ENCODE measurements at places on chromosomes 12 and 14.

- DNase-seq: no peak
Observed at GRCh38 chr14:74735125-74735524, 22.2 kb downstream of the FCF1 start.

DNA sequence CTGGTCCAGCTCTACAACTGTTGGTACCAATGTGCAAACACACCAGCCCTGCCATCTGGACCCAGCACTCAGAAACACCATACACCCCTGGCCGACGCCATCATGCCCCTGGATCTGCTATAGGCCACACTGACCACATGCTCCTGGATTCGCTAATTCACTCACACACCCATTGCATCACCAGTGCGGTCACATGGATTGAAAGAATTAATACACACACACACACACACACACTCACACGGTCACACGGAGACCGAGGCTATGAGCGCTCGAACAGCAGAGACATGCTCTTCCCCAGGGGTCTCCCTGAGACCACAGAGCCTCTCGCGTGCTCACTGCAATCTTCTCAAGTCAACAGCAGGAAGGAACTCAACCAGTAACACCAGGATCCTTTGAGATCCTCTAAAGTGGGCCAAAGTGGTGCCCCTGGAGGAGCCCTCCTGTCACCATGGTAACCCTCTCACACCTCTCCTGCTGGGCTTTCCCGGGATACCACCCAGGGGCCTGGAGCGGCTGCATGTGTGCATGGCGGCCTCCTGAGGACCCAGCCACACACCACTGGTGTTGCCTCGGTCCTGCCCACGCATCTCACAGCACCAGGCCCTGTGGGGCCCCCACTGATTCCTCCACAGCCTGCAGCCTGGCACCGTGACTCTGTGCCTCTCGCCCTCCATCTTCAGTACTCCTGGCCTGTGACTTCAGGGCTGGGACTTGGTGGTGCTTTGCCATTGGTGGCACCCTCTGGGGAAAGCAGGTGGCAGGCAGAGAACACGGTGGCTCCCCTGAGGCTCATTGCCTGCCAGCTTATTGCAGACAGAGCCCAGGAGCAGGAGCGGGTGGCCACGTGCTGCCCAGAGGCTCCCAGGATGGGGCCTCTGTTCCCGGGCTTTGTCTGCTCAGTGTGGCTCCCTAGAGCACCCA is 15.1 kb downstream of the LRTM2 start:
- DNase-seq: no peak

GRCh38 chr12:19967001-19967400 is 401.3 kb upstream of the PDE3A start:
- no peak for DNase-seq

GRCh38 chr12:48936379-48936979 is 11.2 kb upstream of the FKBP11 start:
- peak; percentile 80 for DNase-seq

DNA sequence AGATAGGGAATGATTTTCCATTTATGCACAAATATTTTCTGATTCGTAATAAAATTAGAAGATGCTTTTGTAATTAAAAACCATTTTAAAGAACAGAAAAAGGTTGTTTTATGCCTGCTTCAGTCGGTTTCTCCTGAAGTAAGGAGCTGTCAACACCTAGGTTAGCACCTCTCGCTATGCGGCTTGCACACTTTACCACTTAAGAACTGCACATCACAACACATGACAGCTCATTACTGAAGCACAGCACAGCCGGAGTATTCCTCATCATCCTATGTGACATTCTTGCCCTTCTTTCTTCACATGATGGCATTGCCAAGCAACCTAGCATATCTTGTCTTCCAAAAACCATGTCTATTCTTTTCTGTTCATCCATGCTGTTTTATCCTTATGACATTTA is 5.4 kb upstream of the WIF1 start:
- no peak for DNase-seq

DNA sequence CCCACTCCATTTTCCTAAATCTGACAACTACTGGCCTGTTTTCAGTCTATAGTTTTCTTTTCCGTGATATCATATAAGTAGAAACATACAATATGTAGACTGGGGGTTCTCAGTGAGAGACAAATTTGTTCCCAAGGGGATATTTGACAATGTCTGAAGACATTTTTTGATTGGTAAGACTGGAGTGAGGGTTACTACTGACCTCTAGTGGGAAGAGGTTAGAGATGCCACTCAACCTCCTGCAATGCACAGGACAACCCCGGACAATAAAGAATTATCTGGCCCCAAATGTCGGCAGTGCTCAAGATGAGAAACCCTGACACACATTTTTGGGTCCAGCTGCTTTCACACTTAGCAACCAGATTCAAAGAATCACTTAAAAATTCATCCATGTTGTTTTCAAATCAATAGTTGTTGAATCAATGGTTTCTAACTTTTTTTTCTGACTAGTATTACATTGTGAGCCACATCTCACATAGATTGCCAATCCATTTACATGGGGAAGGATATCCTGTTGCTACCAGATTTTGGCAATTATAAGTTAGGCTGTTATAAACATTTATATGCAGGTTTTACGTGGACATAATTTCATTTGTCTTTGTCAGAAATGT is 307.1 kb downstream of the RPL10L start:
- peak; percentile 37 for DNase-seq

DNA sequence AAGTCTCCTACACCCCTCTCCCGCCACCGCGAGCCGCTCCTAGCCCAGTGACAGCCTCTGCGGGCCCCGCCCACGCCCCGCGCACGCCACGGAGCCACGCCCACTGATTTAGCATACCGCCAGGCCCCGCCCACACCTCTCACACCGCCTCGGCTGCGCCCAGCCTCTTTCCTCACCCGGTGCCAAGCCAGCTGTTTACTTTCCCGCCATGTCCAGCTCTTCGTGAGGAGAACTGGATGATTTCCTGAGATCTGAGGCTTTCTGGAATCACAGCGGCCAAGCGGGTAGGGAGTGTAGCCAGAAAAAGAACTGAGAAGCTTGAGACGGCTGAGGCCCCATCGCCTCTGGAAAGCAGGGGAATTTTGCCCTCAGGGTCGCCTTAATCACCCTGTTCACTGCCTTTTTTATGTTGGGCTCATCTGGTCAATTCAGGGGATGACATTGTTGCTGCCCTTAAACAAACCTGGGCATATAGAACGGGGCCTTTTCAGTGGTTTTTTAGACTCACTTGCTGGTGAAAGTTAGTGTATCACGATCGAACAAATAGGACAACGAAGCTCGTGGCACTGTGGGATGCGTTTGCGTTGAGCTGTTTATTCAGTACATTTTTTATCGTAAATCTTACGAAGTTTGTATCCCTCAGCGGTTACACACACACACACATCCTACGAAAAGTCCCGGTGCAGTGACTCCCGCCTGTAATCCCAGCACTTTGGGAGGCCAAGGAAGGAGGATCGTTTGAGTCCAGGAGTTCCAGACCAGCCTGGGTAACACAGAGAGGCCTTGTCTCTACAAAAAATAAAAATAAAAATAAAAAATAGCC is at the start of gene RNF212B:
Gene RNF212B, plus strand, starts transcription at position 165 of the 823 bp plus-strand sequence. CDS start 2,410 bp downstream, outside the sequence.
- peak; percentile 77 for DNase-seq

DNA sequence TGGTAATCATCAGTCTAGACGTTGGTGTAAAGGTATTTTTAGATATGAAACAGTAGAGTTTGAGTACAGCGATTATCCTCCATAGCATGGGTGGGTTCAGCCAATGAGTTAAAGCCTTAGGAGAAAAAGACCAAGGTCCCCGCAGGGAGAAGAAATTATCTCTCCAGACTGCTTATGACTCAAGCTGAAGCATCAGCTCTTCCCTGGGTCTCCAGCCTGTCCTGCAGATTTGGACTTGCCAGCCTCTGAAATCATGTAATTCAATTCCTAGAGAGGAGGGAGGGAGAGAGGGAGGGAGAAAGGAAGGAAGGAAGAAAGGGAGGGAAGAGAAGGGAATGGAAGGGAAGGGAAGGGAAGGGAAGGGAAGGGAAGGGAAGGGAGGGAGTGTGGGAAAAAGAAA is 12.0 kb upstream of the DTX1 start:
- DNase-seq: no peak
